Activated gamma-delta T cell treated with Interleukin-2 at 50 U/mL for 16 hours (primary cell): ENCODE measurements at places on chromosomes 1 and 21.

DNA sequence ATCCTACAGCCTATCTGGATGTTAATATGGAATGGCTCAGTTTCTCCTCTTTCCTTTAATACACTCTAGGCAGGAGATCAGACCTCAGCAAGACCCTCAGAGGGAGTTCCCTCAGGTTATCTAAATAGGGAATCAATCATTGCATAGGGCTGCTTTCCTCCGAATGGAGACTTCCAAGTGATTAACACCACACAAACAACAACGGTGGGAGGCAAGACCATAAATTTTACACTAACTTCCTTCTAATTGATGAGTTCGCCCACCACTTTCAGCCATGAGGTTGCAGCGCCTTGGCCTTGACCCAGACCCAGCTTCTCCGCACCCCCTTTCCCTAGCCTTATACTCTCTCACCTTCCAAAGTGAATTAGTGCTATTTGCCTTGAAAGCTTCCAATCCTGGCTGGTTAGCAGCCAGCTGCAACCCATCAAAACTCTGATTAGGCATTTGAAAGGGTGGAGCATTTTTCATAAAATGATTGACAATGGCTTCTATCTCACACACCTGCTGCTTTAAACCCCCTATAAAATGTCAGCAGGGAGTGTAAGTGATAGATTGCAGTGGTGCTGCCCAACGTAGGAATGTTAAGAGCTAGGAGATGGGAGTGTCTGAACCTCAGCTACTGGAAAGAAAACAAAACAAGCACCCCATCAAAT lies 534.9 kb upstream of the USP24 start:
- DNase-seq: no peak

DNA sequence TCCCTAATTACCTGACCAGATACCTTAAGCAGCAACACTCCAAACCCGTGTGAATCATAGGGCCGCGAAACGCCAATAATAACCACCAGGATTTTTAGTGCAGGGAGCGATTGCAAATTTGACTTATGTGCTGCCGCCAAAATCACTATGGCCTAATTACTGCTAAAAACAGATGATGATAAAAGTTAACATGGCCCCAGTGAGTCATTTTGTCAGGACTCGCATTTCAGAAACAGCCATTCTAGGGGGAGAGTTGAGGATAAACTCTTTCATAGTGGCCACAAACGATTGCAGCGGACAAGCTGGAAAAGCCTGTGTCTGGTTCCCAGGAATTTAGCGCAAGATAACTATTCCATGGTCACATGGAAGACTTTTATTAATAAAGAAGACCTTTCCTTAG lies 103.4 kb downstream of the HLX start:
- no peak for DNase-seq

DNA sequence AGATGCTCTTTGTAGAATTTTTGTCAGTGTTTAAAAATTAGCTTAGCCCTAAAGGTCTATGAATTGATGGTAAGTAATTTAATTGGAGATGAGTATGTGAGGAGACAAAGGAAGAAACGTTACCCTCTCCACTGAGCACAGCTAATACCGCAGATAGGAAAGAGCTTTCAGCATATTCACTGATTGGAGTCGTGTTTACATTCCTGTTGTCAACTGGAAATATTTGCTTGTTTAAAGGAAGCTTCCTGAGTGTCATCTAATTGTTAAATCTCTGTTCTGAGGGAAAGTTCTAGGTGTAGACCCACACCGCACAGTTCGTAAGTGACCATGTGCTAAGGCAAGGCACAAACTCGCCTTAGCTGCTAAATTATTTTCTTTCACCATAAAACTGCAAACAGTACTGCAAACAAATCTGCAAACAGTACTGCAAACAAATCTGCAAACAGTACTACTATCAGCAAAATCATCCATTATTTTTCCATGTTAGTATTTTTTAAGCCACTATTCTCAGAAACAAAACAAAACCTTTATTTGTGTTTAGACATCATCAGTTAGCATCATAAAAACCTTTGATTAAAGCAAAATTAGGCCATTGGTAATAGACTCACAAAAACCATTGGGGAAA lies 32.6 kb downstream of the TOMM20 start:
- no peak for DNase-seq

- peak; percentile 64 for DNase-seq
These were observed 8.6 kb upstream of the PLA2G2C start for GRCh38 chr1:20194757-20195461.

DNA sequence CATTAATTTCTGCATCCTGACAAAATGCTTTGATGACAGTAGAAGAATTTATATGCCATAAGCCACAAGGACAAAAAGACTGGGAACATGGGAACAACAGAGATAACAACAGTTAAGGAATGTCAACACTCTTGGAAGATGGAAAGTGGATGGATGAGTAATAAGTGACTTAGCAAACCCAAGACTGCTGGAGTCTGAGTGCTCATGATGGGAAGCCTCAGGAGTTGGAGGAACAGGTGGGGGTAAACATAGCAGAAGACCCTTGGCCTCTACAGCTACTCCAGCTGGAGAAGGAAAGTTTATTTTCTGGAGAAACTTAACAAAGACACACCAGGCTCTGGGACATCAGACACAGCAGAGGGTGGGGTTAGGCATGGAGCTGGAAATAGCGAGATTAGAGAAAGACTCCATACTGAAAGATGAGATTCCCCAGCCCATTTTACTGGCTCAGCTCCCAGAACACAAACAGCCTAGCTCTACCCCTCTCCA lies 13.6 kb downstream of the G0S2 start:
- no peak for DNase-seq

GRCh38 chr21:36005018-36005417 lies 55.3 kb downstream of the SETD4 start:
- DNase-seq: no peak

- no peak for DNase-seq
These were observed 36.5 kb upstream of the DNASE2B start for GRCh38 chr1:84361796-84362195.

GRCh38 chr1:151311011-151311410 lies 16.2 kb downstream of the PI4KB start:
- DNase-seq: no peak

DNA sequence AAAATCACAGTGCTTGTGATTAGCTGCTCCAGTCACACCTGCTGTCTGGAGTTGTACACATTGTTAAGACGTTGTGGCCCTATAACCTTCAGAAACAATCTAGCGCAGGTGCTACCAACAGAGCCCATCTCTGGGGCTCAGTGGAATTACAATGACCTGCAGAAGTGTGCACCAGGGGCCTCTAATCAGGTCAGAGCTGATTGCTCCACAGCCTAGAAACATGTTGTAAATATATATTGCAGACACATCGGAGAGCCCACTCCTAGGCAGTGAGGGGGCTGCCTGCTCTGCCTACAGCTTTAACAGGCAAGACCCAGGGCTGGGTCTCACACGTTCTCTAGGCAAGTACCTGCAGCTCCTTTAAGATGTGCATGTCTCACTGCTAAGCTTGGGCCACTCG lies 302.0 kb downstream of the SIPA1L2 start:
- DNase-seq: no peak

GRCh38 chr1:26950602-26951001 lies 9.7 kb downstream of the KDF1 start:
- no peak for DNase-seq

DNA sequence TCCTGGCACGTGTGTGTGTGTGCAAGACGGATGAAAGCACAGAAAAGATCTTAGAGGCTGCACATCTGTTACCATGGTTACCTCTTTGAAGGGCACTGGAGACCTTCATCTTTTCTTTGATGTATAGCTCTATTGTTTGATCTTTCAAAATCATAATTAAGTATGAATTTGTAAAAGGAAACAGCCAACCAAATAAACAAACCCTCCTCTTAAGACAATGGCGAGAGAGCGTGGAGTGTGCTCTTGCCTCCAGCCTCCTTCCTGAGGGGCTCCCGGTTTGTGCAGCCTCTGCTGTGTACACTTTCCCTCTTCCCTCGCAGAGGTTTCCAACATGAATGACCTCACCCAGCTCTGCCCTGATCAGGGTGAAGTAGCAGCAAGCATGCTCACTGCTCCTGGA lies 27.9 kb downstream of the CACNA1S start:
- DNase-seq: no peak

DNA sequence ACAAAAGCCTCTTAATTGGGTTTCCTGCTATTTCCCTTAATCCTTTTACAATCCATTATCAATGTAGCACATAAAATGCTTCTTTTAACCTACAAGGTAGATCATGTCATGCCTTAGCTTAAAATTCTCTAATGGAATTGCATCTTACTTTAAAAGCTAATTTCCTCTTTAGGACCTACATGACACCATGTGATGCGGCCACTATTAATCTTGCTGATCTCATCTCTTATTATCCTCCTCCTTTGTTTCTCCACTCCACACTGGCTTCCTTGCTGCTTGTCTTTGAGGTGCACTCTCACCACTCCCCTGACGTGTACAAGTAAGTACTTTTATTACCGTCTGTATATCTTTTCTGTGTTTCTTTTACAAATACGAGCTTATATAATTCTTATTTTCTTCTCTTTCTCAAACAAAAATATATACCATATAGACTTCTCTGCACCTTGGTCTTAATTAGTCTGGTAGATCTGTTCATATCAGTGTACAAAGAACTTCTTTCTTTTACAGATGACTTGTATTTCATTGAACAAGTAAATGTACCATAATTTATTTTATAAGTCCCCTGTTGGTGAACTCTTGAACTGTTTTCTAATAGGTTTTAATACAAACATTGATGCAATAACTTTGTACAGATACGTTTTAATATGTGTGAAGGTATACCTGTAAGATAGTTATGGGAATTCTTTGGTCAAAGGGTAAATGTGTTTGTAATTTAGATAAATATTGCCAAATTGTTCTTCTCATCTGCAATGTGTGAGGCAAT lies 28.2 kb downstream of the GPR88 start:
- DNase-seq: no peak

DNA sequence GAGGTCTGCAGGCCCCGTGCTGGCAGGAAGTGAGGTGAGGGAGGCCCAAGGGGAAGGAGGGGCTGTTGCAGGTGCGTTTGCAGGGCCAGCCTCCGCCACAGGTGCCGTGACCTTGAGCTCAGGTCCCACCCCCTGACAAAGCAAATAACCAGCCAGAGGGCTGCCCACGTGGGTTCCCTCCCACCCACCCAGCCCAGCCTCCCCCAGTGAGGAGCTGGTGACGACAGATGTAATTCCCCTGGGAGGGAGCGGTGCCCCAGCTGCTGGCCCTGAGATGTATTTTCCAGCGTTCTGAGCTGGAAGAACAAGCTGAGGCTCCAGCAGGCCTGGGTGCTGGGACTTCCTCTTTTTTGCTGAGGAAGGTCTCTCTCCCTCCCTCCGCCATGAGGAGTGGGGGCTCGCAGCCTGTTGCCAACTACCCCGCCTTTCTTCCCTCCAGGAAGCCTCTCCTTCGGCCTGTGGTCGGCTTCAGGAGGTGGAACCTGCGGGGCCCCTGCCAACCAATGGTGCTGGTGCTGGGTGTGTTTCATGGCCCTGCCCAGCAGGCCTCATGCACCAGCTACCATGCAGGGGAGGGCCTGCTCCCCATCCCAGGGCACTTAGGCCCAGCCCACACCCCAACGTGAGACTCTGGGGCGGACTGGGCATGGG lies 153.2 kb downstream of the PRDM16 start:
- DNase-seq: no peak

GRCh38 chr1:94045465-94046056 lies 75.4 kb downstream of the ABCA4 start:
- peak; percentile 17 for DNase-seq

DNA sequence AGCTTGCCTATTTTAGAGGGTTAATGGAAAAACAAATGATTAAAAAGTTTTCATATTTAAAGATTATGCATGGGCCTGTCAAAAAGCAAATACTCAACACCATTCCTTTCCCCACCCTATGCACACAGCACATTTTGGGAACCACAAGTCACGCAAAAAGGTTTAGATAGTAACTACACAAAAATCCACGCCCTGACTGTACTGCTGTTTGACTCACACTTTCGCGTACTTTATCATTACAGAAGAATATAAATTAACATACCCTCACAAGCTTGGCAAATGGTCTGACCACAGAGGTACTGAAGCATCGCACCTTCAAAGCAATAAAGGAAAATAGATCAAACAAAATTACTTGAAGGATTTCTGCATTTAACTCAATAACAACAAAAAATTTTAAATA lies 1.4 kb downstream of the ATP5PO start:
- no peak for DNase-seq

- peak; percentile 46 for DNase-seq
These were observed at the start of gene TMEM240 for GRCh38 chr1:1540090-1540817. TSS of gene TMEM240 (minus strand) at chr1:1540624. CDS start at chr1:1540346, 278 bp downstream.

- no peak for DNase-seq
These were observed 2.4 kb upstream of the FCGR2A start for GRCh38 chr1:161502641-161503393.

GRCh38 chr21:44510508-44511218 lies 29.3 kb downstream of the KRTAP10-1 start:
- DNase-seq: peak; percentile 79

- DNase-seq: no peak
These were observed 11.5 kb downstream of the RO60 start for GRCh38 chr1:193070942-193071341.

DNA sequence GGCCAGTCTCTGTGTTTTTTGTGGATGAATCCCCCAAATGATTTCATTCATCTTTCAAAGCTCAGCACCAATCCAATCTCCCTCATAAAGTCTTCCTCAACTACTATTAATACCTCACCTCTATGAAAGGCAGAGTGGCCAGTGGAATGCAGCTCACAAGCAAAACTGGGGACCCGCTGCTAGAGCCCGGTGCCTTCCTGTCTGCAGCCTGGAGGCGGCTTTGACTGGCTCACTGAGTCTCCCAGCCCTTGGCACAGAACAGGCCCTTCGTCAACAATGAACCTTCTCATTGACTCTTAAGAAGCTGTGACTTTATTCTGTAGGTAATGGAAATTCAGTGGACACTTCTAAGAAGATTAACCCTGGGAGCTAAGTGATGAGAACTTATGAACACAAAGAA lies 86.8 kb upstream of the RAB4A start:
- DNase-seq: no peak

DNA sequence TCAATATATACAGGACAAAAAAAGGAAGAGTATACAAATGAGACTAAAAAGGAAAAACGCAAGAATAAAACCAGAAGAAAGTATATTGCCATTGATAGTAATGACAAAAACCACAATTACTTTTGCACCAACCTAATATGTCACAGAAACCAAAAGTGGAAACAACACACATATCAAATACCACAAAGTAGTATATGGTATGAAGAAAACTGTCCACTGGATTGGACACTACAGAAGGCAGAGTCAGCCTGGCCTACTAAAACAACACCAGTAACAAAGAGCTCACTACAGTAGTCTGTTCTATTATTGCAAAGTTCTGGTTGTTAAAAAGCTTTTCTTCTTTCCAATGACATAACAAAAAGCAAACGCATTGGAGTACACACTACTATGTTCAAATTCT lies 17.7 kb downstream of the TESK2 start:
- no peak for DNase-seq

- DNase-seq: no peak
These were observed 36.1 kb downstream of the ACTA1 start for GRCh38 chr1:229397762-229398161.

- DNase-seq: no peak
These were observed 76.2 kb upstream of the RGS4 start for GRCh38 chr1:162992945-162993344.

- no peak for DNase-seq
These were observed 99.8 kb upstream of the PRMT6 start for GRCh38 chr1:106956721-106957120.

- no peak for DNase-seq
These were observed 690.5 kb upstream of the NR5A2 start for GRCh38 chr1:199336745-199337640.

GRCh38 chr1:43481491-43481890 lies 27.8 kb upstream of the HYI start:
- no peak for DNase-seq

- no peak for DNase-seq
These were observed 11.6 kb upstream of the EPB41 start for GRCh38 chr1:28902738-28903137.
